ENCODE measurements at places on chromosomes 5 and 9. TPM values are rescaled to one million over a fixed set of nuclear protein-coding genes. Genes with fewer than 3 reads are reported as not detected.

Gene CAMK2A
- polyA plus RNA-seq, result 0.01 TPM

Gene FOXD4L5
- polyA plus RNA-seq, result not detected

Gene ADAMTSL2
- polyA plus RNA-seq, result not detected

Gene RASGRF2
- 0.08 TPM for polyA plus RNA-seq

Gene PTRH1
- 44.3 TPM for polyA plus RNA-seq
